T follicular helper cell (primary cell): ENCODE measurements at places on chromosomes 5 and 9.

DNA sequence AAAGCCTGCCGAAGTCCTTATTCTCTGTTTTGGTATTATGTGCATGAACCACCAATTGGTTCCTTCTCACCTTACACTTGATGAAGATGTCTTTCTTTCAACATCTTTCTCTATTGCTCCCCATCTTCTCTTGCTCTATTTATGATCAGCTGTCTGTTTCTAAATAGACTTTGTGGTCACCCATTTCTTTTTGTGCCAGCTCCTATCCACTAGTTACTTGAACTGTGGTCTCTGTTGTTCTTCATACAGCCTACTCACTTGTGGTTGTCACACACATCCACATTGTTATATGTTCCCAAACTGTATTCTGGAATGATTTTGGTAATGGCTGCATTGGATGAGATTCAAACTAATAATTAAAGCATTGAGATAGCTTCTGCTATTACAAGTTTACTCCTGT lies 11.4 kb downstream of the VCAN start:
- no peak for DNase-seq

DNA sequence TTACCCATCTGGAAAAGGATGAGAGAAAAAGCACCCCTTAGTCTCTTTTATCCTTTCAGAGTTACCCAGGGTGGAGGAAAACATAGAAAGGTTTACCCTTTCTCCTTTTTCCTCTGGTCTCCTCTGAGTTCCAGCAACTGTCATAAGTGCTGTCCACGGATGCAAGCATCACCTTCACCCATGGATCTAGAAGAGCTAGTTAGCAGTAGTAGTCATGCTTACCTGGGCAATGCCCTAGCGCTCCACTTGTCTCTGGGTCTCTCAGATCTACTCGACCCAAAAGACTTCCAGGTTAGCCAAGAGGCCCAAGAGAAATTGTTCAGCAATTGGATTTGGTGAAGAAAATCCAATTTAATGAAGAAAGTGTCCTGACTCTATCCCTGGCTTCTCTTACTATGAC lies 656.2 kb upstream of the PTPRD start:
- no peak for DNase-seq

DNA sequence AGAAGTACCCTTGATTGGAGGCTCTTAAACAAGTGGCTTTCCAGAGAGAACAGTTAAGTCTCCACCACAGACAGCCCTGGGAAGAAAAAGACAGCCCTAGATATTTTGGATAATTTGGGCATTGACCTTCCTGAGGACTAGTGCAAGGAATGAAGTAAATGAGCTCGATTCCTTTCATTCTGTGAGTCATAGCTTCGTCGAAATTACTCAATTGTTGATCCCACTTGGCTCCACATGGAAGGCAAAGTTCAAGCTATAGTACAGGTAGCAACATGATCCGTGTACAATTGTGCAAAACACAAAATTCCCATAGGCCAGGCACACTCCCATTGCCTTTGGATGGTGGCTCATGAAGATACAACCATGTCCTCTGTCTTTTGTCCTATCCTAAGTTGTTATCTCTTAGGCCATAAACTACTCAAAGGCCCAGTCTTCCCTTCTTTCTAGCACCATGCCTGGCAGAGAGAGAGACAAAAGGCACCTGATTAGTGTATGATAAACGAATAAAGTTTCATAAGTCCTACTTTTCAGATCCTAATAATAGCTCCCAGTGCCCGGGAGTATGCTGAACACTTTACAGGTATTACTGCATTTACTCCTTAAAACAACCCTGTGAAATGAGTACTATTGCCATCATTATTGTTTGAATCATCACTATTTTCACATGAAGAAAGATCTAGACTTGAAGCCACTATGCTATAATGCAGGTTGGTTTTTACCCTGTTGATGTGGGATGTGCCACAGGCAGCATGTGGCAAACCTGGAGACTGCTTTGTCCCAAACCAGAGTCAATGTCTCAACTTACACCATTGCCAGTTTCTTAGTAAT lies 116.7 kb upstream of the RANBP3L start:
- no peak for DNase-seq

- DNase-seq = no peak
Observed at GRCh38 chr5:97136475-97136874, 5.9 kb downstream of the LIX1 start.

GRCh38 chr5:71974622-71975021 lies 132.7 kb upstream of the MAP1B start:
- DNase-seq = no peak

DNA sequence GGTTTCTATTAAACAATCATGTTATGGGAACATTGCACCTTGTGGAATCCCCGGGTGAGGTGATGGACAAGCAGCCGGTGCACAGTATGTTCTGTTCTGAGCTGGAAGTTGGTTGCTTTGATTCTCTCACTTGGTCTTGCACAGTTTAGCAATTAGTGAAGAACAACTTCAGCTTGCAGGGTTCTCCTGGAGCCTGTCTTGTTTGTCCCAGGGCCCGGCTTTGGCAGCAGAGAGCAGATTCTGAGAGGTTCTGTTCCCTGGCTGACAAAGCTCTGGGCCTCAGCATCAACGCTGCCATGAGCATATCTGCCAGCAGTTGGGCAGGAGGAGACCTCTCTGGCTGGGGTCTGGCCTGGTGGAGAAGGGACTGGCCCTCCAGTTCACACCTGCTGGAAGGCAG lies 16.9 kb downstream of the GADD45G start:
- DNase-seq = no peak

GRCh38 chr5:115842089-115842935 lies 577 bp downstream of the AP3S1 start:
- DNase-seq = no peak

- DNase-seq = no peak
Observed at GRCh38 chr9:118318770-118319431, 614.7 kb downstream of the TLR4 start.

DNA sequence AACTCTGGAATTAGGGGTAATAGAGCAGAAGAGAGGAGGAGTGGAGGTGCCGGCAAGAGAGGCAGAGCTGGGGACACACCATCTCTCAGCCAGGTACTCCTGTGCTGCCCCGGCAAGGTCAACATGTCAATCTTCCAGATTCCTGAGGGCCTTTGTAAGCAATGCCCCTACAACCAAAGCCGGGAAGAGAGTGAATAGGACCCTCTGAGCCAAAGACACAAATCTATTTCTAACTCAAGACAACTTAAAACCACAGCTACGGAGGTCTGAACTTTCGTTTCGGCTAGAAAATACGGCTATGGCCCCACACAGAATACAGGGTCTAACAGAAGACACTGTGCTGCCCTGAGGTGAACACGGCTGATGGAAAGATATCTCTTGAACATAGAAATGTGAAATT lies 66.6 kb downstream of the SERINC5 start:
- no peak for DNase-seq

GRCh38 chr9:93121316-93122241 lies 12.5 kb downstream of the NINJ1 start:
- DNase-seq = no peak

GRCh38 chr5:117731446-117731845 lies 1156.8 kb upstream of the SEMA6A start:
- no peak for DNase-seq

DNA sequence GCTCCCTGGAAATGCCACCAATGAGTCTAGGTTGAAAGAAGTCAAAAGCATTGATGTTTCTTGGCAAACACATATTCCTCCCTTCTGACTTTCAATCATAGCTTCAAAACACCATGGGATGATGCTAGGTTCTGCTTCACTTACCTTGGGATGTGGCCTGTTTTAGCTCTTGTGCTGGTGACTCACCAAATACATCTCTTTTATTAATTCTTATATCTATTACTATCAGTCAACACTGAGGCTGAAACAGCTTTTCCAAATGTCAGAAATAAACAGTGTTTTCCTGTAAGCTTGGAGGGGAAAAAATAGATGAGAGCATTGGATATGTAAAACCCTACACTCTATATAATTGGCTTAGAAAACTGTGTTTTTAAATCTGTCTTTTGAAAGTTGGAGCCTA lies 245.4 kb upstream of the NREP start:
- no peak for DNase-seq

DNA sequence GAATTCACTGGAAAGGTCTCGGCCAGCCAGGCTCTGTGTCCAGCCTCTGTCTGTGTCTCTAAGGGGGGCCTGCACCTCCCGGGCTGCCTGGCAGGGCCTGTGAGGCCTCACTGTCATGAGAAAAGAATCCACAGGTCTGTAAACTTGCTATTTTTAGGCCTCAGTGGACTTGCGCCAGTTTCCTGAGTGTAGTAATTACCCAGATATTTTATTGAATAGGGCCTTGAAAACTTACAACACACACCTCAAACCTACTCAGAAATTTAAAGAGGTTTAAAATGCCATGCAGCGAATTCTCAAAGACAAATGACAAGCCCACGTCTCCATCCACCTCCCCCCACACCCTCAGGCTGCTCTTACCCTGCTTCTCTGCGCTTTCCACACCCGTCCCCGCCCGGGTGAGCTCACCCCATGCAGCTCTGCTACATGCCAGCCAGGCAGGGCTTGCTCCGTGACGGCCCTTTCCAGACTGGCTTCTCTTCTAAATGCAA lies 8.8 kb upstream of the TENT4A start:
- DNase-seq = no peak

DNA sequence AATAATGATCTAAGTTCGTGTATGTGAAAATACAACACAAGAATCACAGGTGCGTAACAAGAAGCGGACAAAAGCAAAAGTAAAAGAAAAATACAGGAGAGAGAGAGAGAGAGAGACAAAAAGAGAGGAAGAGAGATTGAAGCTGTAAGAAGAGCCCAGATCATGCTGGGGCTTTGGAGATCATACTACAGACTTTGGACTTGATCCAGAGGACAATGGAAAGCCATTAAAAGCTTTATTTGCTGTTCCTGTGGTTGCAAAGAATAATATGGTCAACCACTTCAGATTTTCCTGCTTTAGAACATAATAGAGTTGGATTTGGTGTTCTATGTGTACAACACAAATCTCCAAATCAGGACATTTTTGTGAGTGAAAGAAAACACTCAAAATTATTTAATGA lies 561.4 kb downstream of the CAAP1 start:
- no peak for DNase-seq

DNA sequence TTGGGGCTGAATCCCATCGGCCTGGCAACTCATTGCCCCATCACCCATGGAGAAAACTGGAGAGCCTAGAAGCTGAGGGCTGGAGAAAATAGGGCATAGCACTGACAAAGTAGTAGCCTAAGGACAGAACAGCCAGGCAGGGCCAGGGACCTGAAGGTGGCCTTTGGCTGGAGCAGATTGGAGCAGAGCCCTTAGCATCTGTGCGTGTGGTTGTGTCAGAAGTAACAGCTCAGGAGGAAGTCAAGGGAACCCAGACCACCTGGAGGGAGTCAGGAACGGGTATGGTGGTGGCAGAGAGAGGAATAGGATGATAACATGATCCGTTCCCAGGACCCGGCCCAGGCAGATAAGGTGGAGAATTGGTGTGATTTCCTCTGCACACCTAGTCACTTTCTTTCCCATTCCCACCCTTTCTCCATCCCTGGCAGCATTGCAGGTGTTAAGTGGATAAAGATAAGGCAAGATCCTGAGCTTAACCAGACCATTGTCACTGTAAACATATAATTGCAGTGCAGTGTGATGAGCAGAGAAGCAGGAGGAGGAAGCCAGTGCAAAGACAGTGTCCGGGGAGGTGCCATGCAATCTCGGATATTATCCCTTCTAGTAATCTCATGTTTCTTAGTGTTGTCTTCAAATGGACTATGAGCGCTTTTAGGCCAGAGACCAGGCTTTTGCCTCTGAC lies 67.0 kb downstream of the NDFIP1 start:
- no peak for DNase-seq

- DNase-seq = no peak
Observed at GRCh38 chr9:75054368-75055001, 26.4 kb upstream of the CARNMT1 start.

DNA sequence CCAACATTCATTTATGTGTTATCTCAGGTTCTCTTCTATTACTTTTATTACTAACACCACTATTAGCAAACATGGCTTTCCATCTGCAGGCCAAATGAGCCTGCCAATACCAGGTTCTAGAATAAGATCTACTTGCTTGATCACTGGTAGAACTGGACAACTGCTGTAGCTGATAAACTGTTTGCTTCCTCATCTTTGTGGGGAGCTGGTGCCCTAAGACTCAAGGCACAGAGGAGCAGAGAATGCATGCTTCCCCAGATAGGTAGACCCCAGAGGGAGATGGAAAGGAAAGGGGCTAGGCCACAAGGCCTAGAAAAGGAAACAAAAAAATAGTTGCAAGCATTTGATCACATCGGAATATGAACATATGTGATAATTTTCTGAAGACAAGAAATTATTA lies 30.7 kb upstream of the AUH start:
- DNase-seq = no peak

DNA sequence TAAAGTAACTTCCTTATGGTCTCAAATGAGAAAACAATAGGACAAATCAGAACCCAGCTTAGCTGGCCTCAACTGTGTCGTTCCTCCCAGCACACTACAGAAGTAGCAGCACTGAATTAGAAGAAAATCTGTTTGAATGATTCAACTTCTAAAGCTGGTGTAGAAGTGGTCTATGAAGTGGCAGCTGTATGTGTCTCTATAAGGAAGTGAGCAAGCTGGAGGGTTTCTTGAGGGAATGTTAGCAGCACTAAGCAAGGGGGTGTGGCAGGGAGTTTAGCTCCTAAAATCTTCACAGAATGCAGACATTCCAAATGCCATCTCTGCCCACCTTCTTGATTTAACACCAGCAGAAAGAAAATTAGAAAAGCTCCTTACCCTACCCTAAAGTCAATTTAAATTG lies 4.1 kb downstream of the KLF9 start:
- DNase-seq = no peak

GRCh38 chr9:134321946-134322741 lies 4.1 kb upstream of the RXRA start:
- DNase-seq = no peak

DNA sequence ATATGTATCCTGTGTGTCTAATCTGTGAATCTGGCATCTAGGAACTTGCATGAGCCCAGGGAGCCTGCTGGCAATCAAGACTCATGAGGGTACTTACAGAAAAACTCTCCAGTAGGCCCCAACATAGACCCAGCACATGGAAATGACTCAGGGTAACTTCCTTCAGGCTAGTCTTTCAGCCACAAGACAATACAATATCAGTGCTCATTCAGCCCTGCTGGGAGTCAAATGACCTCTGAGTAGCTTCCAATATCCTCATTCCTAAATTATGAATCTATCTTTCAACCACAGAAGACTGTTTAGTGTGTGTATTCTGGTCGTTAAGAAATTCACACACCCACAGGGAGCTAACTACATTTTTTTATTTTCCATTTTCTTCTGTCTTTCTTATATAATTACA lies 1273.0 kb downstream of the EFNA5 start:
- no peak for DNase-seq

DNA sequence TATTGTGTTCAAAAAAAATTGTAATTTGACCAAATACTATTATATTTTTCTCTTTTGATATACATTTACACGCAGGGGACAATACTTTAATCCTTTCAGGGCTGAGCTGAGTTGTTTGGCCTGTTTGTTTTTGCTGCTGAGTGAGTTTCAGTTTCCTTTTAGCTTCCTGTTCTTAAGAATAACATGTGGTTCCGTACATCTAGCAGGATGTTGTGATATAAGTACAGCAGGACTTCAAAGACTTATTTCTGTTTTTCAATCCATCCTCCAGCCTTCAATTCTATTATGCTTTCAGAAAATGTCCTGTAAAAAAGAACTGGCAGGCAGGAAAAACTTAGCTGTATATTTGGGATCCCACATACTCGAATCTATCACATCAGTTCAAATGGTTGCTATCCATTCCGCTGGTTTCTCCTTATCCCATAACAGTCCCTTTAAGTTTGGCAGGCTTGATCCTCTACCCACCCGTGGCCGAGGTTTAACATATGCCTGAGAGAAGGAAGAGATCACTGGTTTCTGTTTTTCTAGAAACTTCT lies 1037.3 kb upstream of the ACO1 start:
- DNase-seq = no peak

GRCh38 chr9:77290373-77290772 lies 113.0 kb downstream of the VPS13A start:
- DNase-seq = no peak

- DNase-seq = no peak
Observed at GRCh38 chr5:88401686-88402085, 133.0 kb upstream of the TMEM161B start.
